ENCODE measurements at places on chromosomes 4 and X.

DNA sequence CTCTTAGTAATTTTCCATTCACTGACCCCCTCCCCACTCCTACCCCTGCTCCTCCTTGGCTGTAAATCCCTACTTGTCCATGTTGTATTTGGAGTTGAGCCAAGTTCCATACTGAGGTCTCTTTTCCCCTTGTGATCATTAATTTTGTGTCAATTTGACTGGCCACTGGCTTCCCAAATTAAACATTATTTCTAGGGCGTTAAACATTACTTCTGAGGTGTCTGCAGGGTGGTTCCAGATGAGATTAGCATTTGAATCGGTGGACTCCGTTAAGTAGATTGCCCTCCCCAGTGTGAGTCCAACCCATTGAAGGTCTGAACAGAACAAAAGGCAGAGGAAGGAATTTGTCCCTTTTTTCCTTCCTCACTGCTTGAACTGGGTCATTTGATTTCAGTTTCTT, 25.7 kb downstream of the SLC39A8 start:
- no peak for DNase-seq

DNA sequence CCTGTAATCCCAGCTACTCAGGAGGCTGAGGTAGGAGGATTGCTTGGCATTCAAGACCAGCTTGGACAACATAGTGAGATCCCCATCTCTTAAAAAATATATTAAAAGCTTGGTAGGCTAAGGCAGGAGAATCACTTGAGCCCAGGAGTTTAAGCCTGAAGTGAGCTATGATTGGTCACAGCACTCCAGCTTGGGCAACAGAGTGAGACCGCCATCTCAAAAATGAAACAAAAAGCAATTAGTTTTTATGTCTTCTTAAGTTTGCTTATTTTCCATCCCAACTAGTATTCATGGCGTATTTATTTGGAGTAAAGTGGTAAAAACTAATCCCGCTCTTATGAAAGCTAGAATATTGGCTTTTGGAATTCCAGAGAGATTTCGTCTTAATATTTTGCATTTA, 25.4 kb upstream of the PDE5A start:
- DNase-seq = no peak

GRCh38 chrX:47596256-47596655, 14.0 kb downstream of the TIMP1 start:
- no peak for DNase-seq

DNA sequence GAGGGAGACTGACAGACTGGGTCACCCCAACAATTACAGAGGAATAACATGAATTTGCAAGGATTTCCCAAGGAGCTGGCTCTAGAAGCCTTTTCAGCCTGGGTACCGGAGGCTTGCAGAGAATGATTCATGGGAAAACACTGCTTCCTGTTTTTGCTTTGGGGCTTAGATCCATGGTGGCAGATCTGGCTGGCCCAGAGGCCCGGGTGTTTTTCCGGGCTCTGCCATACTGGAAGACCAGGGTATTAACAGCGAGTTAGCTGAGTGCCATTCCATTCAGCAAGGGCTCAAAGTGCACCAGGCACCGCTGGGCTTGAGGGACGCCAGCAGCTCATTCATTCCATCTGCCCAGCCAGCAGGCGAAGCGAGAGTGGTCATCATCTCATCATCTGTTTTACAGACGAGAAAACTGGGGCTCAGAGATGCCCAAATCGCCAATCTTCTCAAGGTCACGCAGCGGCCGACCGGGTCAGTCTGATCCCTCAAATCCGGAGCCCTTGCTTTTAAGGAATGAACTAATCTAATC, 1.3 kb downstream of the WDR1 start:
- no peak for DNase-seq

GRCh38 chr4:74166818-74167217, 8.9 kb downstream of the MTHFD2L start:
- DNase-seq = no peak

DNA sequence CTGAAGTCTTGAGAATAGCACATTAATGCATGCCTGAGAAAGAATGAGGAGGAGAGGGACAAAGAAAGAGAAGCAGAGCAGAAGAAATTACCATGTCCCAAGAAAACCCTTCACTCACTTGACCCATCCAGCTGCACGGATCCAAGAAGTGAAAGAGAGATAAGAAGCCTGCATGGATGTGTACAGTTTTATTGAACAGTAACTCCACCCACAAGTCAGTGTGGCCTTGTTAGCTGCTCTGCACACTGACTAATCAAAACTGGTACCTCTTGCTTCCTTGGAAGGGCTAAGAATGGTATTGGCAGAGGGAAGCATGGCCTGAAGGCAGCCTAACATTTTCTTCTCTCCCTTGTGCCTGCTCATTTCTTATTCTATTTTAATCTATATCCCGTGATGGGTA, 163.9 kb downstream of the SLC7A11 start:
- no peak for DNase-seq

DNA sequence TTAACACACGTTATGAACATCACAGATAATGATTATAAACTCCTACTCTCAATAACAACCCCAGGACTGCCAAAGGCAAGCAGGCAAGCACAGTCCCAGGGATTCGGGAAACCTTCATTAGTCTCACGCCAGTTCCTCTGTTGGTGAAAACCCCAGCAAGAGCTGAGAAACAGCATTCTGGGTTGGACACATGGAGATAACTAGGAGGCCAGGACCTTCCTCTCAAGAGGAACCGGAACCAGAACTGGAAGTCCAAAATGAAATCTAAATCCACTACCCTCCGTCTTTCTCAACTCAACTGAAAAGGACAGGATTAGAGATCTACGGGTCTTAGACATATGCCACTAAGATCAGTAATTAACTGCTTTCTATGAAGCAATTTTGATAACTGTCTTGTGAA, 3.8 kb downstream of the VEGFC start:
- DNase-seq = no peak

DNA sequence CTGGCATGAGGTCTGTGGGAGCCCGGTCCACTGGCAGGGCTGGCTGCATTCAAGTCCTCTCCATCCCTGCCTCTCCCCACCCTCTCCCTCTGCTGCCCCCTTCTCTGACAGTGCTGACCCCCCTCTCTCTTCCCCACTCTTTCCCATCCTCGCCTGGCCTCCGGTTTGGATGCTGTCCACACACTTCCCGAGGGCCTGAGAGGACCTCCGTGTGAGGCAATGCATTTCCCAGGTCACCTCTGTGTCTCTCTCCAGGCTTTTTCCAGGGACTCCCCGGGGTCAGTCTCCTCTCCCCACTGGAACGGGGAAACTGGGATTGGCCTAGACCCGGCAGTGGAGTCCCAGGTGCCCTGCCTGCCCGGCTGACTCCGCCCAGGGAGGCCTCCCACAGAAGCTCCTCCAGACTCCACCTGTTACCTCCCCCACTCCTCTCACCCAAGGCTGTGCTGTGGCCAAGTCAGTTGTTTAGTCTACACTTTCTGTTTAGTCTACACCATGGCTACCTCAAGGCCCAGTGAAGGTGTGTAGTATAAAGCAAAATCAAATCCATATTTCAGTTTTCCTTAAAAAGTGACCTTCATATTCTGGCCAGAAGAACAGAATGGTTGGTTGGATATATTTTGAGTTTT, 146.8 kb downstream of the PTTG2 start:
- DNase-seq = no peak

DNA sequence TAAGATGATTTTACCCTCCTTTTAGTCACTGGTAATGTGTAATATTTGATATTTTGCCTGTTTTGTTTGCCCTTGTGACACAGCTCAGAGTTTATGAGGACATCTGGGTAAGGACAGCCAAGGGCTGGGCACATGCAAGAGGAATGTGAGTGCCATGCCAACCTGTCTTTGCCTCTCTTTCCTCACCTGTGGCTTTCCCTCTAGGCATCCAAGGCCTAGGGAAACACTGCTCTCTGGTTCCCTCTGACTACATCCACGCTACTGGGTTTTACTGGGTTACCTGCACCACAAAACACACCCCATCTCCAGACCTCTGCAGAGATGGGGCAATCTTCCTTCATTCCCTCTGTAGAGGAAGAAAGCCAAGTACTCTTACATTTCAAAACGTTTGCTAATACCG, 7.7 kb downstream of the HPGDS start:
- no peak for DNase-seq

- peak; percentile 22 for DNase-seq
These were observed 4.9 kb upstream of the ZNF81 start for GRCh38 chrX:47831788-47832187.

- DNase-seq = no peak
These were observed 18.5 kb upstream of the RBM47 start for GRCh38 chr4:40648131-40648530.

- DNase-seq = no peak
These were observed 81.0 kb upstream of the STIM2 start for GRCh38 chr4:26779674-26780073.

DNA sequence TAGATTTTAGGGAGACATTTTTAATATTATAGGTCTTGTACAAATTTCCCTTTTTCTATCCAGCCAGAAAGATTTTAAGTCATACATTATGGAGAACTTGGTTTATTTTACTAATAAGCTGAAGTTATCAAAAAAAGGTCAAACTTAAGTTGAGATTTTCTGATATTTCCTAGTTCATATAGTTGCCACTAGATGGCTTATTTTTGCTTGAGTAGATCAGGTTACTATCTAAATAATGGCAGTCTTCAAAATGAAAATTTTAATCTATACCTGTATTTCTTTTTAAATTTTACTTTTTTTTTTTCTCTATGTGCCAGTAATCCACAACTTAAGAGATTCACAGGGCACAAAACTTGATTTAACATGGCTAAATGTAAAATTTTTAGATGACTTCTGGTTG, 52.3 kb downstream of the USP9X start:
- no peak for DNase-seq

DNA sequence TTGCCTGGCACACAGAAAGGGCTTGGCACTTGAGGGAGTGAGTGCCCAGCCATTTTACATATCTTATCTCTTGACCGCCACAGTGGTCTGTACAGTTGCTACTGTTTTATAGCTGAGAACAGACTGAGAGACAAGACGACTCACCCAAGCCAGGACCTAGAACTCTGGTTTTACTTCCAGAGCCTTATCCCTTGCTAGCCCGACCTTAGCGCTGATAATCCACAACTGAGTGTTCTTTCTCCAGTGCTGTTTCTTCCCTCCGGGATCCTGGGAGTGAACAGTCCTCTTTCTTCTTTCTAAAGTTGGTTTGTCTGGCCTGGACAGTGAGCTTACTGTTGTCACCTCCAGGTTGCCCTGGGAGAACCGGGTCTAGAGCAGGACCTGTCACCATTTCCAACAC, 52.5 kb upstream of the TADA2B start:
- no peak for DNase-seq

GRCh38 chr4:145093638-145094037, 4.4 kb downstream of the ANAPC10 start:
- DNase-seq = no peak

GRCh38 chr4:137635601-137636000, 103.3 kb upstream of the PCDH18 start:
- no peak for DNase-seq

All from stimulated activated CD4-positive, alpha-beta T cell treated with anti-CD3 and anti-CD28 coated beads, Interleukin-12 subunit alpha, Interleukin-12 subunit beta, amount 100 ng/mL, for 24 hours (primary cell).